ENCODE measurements at places on chromosomes 2 and 18.

- DNase-seq, result no peak
Measured at GRCh38 chr18:59718108-59718463, 20.9 kb upstream of the CCBE1 start.

DNA sequence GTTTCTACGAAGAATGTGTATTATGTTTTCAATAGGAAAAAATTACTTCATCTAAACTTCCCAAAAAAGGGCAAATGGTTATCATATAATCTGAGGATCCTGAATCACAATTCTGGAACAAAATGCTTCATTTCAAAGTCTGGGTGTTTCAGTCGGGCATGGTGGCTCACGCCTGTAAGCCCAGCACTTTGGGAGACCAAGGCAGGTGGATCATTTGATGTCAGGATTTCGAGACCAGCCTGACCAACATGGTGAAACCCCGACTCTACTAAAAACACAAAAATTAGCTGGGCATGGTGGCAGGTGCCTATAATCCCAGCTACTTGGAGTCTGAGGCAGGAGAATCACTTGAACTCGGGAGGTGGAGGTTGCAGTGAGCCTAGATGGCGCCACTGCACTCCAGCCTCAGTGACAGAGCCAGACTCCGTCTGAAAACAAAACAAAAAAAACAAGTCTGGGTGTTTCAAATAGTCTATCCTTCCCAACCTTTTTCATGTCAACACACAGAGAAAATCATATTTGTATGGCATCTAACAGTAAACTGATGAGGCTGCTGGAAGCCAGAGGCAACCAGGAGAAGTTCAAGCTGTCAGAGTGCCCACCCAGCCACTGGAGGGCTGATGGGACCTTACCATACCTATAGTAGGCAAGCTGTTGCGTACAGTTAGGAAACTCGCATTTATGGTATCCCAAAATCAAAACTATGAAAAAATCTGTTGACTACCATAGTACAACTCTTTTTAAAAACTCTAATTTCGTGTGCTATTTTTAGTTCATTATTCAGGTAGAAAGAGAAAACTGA is 14.6 kb downstream of the NBAS start:
- DNase-seq, result no peak

GRCh38 chr2:231297108-231297908 is 98.2 kb upstream of the B3GNT7 start:
- DNase-seq, result peak; percentile 8

- no peak for DNase-seq
Measured at GRCh38 chr18:1599196-1599595, 694.5 kb downstream of the ADCYAP1 start.

- DNase-seq, result no peak
Measured at GRCh38 chr2:28589746-28590463, 94.0 kb downstream of the PLB1 start.

- no peak for DNase-seq
Measured at GRCh38 chr2:36361396-36361795, 5.8 kb downstream of the CRIM1 start.

DNA sequence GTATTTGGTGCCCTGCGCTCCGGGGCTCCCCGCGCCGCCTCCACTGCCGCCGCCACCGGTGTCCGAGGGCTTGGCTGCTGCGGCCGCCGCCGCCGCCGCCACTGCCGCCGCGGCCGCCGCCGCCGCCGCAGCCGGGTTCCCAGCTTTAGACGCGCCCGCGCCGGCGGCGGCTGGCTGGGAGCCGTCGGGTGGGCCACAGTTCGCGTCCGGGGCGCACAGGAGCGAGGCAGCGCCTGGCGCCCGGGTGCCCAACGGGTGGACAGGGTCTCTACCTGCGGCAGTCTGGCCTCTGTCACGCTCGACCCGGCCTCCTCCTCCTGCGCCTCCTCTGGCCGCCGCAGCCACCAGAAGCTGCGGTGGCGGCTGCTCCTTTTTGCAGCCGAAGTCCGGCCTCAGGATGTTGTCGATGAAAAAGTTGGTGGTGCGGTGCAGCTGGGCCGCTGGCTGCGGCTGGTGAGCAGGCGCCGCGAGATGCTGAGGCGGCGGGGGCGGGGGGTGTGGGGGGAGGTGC is 951 bp downstream of the EN1 start:
- no peak for DNase-seq

GRCh38 chr18:9290156-9290555 is 44.4 kb upstream of the TWSG1 start:
- DNase-seq, result no peak

- DNase-seq, result no peak
Measured at GRCh38 chr2:129711816-129712675, 267.4 kb upstream of the RAB6C start.

Measured in stimulated activated CD4-positive, alpha-beta T cell treated with anti-CD3 and anti-CD28 coated beads, Interleukin-2, amount 100 ng/mL, for 48 hours (primary cell).